ENCODE measurements at places on chromosomes 3 and 15.

GRCh38 chr15:57045741-57046382 is 127.4 kb downstream of the TCF12 start:
- no peak for DNase-seq

DNA sequence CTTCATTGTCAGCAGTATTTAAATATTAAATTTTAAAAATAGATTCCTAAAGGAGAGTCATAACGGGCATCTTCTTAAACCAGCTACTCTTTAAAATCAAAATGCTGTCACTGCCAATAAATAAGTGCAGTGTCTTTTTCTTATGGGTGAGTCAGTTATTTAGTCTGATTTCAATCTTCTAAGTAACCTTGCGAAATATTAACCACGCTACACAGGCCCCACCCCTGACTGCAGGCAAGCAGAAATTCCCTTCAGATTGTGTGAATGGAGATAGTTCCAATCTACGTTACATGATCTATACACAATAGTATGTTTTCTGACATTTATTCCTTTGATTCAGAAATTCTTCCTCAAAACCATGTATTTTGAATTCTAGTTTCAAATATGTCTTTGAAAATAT is 141.5 kb downstream of the GADL1 start:
- no peak for DNase-seq

DNA sequence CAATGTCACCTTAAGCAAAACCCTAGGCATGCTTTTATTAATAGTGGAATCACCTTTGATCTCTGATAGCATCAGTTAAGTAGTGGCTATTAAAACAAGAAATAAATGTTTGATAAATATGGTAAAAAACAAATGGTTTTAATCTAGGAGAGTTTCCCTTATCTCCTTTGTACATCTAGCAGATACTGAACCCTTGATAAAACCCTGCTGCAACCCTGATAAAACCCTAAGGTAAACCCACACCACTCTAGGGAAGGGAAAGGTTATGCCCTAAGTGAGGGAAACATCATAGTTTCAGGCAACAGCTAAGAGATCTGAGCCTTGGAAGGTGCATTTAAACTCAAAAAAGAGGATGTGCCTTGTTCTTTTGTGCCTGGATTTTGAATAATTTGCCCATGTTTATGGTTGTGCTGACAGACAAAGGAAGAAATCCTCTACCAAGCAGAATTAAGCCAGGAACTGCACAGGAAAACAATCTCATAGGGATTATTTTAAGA is 309.7 kb downstream of the FGF12 start:
- DNase-seq = no peak

GRCh38 chr3:41997702-41998550 is 36.0 kb upstream of the ULK4 start:
- no peak for DNase-seq

DNA sequence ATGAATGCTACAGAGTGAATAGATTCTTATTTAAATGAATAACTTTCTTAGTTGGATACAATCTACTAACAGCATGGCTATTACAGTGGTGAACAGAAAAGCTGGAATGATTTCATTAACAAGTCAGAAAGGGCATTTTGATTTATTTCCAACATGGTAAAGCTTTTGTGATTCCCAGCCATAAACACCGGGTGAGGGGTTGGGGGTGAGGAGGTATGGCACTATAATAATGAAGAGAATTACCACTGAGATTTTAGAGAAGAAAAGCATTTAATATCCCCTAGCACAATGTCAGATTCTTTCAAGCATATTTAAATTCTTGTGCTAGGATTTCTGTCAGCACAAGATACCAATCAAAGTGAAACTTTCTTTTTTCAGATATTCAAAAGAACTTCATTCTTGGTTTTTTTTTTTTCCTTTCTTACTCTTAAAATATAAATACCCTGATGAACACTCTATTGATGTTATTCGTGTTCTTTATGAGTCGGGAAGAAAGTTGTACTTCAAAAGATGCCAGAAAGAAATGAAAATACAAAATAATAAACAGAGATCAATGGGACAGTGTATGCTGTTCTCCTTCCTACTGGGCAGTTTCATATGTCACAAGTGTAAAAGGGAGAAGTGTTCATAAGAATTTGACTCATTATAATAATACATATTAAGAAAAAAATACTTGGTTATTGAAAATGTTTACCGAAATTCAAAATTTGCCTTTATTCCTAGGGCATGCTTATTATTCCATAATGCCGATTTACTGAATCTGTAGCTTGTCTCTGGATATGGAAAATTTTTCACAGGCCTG is 522.8 kb downstream of the CADM2 start:
- no peak for DNase-seq

DNA sequence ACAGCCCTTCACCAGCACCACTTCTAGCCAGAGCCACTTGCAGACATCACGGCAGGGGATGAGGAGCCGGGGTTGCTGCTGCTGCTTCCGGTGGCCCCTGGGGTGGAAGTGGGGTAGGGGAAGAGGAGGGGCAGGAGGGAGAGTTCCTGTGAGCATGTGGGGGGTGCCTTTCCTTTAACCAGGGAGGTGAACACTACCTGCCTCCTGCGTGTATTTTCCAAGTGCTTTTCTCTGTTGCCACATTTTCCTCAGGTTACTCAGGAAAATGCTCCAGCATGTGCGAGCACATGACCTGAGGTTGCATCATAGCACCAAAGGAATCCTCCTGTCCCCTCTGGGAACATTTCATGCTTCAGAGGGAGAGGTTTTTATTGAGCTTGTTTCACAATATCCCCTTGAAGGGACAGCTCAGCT is 12.2 kb upstream of the SACM1L start:
- peak; percentile 72 for DNase-seq

GRCh38 chr3:152120601-152121269 is 148.0 kb upstream of the MBNL1 start:
- DNase-seq = no peak

- DNase-seq = no peak
Observed at GRCh38 chr3:94564247-94564646, 501.4 kb downstream of the NSUN3 start.

GRCh38 chr3:77081240-77081661 is 41.4 kb downstream of the ROBO2 start:
- no peak for DNase-seq

GRCh38 chr3:121557426-121557934 is 10.3 kb upstream of the ARGFX start:
- no peak for DNase-seq

GRCh38 chr3:160126051-160126450 is 99.2 kb upstream of the C3orf80 start:
- DNase-seq = no peak

GRCh38 chr3:135260025-135260424 is 465.0 kb downstream of the EPHB1 start:
- DNase-seq = no peak

- DNase-seq = no peak
Observed at GRCh38 chr15:92121047-92121446, 267.5 kb downstream of the SLCO3A1 start.

GRCh38 chr3:168472783-168473182 is 377.1 kb upstream of the GOLIM4 start:
- no peak for DNase-seq

DNA sequence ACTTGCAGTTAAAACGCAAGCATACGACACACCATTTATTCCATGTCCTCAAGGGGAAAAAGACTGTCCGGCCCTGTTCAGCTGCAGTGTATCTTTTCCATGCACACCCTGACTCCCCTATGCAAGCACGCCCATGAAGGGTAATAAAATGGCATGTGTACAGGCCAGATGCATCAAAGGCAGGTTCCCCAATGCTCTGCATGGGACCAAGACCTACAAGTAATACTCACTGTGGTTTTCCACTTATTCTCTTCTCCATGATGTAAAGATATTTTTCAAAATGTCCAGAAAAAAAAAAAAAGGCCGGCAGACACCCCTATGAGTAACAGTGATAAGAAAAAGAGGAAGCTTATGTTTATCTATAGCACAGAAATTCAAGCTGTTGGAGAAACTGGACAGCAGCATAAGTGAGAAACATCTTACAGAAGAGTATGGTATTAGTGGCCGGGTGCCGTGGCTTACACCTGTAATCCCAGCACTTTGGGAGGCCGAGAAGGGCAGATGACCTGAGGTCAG is 70.8 kb downstream of the MCF2L2 start:
- DNase-seq = no peak

GRCh38 chr3:155737844-155738460 is 6.9 kb downstream of the PLCH1 start:
- DNase-seq = no peak

DNA sequence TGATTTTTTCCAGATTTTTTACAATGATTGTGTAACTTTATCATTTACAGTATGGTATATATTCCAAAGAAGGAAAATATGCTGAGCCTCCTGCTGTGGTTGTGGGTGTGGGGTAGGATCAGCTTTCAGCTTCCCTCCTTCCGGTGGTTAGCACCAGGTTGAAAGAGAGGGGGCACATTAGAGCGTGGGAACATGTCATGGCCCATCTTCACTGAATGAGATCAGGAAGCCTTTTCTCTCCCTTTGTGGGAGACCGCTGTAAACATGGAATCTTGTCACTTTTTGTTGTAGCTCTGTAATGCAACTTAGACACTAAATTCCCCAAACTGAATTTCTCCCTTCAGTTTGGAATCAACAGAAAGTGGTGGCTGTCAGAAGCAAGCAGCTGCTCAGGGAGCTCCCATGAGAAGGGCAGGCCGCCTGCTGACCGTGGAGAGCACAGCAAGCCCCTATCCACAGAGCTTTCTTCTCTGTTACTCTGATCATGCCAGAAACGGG is 86.7 kb upstream of the LIMD1 start:
- peak; percentile 20 for DNase-seq

- DNase-seq = no peak
Observed at GRCh38 chr3:46848271-46849044, 14.8 kb downstream of the MYL3 start.

DNA sequence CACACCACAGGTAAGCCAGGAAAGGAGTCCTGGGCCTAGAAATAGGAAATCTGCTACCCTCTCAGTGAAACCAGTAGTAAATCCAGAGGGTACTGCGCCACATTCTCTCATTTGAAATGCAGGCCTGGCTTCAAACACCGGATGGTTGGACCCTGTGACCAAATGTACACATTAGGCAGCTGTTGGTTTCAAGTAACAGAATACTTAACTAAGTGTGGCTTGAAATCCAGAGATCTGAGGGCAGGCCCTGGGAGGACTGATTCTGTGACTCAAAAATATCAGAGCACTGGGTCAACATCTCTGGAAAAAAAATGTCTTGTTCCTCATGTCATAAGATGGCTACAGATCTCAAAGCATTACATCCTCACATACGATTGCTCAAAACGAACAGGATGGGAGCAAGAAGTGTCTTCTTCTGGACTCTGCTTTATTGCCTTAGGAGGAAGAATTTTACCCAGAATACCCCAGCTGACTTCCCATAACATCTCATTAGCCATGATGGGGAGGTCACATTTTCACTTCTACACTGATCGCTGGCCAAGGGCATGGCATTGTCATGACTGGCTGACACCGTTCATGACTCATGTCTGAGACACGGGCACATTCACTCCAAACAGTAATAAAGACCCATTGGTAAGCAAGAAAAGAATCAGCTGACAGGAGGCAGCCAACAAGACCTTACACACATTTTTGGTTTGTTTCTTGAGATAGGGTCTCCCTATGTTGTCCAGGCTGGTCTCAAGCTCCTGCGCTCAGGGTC is 166.0 kb downstream of the ARRDC4 start:
- no peak for DNase-seq

GRCh38 chr3:21117370-21117769 is 633.6 kb downstream of the ZNF385D start:
- DNase-seq = no peak

- DNase-seq = no peak
Observed at GRCh38 chr15:88651136-88651732, 12.4 kb downstream of the ISG20 start.

GRCh38 chr3:11544412-11545181 is 99.1 kb downstream of the VGLL4 start:
- no peak for DNase-seq

Measured in CD8-positive, alpha-beta T cell (primary cell).